ENCODE measurements at places on chromosomes 5 and 9. TPM values are rescaled to one million over a fixed set of nuclear protein-coding genes. Genes with fewer than 3 reads are reported as not detected.

GRCh38 chr5:163659568-163659902 is 154.1 kb downstream of the MAT2B start:
- no peak for DNase-seq

- DNase-seq, result no peak
Measured at GRCh38 chr5:172791726-172792445, 20.9 kb upstream of the DUSP1 start.

FLT4 gene
- 0.25 TPM for total RNA-seq

DNA sequence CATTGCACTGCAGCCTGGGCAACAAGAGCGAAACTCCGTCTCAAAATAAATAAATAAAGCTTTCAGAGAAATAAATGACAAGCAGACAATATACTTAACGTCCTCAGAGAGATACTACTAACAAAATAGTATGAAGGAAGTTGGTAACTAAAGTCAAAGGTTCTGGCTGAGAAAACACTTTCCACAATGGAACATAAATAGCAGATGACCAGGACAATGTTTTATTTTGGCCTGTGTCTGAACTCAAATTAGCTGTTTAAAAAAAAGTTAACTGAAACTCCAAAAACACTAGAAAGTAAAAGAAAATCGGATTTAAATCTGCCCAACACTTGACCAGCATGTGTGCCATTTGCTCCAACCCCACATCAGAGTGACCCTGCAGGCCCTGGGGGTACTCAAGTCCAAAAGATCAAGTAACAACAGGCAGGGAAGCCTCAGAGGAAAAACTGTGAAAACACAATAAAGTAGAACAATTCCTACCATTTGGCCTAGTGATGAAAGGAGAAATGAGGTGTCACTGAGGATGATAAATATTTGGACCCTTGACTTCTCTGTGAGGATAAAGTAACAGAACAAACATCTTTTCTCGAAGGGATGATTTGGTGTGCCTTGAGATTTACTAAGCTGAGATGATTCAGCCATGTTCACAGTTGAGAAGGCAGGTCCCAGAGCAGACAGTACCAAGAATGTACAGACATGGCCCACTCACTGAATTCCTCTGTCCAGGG is 47.7 kb downstream of the LHFPL2 start:
- DNase-seq, result no peak

GRCh38 chr5:126516133-126516532 is 78.9 kb downstream of the ALDH7A1 start:
- no peak for DNase-seq

DNA sequence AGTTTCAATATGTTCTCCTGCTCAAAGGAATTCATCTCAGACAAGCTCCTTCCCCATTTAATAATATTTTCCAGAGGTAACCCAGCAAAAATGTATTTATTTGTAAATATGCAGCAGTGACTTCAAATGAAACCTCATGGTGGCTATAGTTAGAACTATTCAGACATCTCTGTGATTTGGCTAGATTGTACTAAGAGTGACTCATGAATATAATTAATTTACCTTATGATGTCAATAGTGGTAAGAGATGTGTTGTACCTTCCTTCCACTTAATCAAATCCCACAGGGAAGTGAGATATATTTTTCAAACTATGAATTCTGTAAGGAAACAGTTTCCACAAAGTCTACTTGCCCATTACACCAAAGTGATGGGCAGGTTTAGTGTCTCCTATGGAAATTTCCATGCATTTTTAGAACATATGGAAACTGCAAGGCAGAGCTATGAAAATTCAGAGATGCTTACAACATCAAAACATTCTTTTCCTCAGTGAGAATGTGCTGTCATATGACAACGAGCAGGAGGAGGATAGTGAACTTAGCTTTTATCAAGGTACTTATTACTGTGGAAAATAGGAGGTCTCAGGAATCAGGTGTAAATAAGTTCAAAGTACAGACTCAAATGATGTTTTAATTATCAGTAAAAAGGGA is 34.0 kb upstream of the SPDL1 start:
- no peak for DNase-seq

TMEM174 gene
- not detected for total RNA-seq

PCDHB2 gene
- total RNA-seq, result not detected

KIF4B gene
- not detected for total RNA-seq

DNA sequence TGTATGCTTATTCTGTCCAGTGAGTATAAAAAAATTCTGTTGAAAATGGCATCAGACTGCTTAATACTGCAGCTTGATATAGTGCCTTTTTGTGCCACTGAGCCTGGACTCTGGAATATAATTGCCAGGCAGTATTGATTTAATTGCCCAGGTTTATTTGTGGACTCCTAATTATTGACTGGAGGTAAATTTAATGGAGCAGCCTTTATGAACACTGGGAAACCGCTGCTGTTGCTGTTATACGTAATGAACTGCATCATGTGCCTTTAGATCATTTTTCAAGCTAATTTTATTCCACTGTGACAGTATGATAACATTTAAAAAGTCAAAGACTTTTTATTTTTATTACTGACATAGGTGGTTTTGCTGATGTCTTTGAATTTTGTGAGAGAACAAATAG is 90.2 kb upstream of the SH3GL2 start:
- no peak for DNase-seq

DNA sequence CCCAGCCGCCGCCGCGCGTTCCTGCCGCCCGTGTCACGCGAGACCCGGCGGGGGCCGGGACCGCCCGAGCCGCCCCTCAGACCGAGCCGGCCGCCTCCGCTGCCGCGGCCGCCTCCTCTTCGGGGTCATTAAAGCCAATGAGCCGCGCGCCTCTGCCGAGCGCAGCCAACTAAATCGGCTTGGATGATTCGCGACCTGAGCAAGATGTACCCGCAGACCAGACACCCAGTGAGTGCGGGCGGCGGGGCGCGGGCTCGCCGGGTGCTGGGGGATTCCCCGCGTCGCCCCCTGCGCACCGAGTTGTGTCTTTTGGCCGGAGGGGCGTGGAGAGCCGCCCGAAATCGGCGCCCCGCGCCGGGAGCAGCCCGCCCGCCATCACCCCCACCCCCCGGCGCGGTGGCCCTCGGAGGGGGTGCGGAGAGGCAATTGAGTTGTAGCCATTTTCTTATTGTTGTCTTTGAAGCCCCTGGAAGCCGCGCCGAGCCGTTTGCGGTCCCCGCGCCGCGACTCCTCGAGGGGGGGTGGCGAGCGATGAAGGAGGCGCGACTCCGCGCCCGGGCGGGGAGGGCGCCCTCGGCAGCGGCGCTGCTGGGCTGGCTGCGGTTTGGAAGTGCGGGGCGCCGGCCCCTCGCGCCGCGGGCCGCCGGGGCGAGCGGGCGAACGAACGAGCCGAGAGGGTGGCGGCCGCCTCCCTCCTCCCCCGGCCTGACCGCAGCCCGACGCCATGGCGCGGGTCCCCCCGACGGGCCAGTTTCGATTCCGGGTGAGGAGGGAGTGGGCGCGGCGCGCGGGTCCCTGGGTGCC is 1.0 kb downstream of the TLE4 start:
- peak; percentile 65 for DNase-seq

- DNase-seq, result no peak
Measured at GRCh38 chr9:14823800-14824199, 86.4 kb downstream of the FREM1 start.

GRCh38 chr5:42824347-42824976 is 12.8 kb upstream of the SELENOP start:
- DNase-seq, result no peak

DNA sequence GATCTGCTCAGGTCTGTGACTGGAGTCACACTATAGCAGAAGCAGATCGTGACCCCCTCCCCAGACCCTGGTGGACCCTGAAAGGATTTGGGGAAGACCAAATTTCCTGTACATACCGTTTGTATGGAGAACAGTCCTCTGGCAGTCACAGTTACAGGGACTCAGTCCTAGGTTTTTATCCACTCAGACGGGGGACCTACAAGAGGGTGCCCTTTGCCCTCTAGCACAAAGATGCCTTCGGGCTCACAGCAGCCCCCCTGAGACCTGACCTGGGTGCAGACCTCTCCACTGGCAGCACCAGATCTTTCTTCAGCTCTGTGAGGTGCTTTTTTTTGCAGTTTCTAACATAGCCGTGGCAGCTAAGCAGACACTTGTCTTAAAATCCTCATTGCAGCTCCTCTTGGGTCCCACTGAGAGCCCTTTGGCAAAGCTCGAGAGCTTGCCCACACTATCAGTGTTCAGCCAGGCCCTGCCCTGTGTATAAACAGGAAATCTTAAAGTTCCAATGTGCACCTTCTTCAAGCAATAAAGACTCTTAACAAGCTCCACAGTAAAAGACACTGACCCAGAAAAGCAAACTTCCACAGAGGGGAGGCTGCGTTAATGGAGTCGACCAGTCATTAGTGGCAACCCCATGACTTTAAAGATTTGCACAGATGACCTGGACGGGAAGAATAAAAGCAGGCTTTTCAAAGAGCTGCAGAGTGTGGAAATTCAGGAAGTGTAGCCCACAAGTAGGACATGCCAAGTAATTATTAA is 71.8 kb upstream of the LHFPL2 start:
- DNase-seq, result no peak

C5orf58 gene
- total RNA-seq, result not detected

DNA sequence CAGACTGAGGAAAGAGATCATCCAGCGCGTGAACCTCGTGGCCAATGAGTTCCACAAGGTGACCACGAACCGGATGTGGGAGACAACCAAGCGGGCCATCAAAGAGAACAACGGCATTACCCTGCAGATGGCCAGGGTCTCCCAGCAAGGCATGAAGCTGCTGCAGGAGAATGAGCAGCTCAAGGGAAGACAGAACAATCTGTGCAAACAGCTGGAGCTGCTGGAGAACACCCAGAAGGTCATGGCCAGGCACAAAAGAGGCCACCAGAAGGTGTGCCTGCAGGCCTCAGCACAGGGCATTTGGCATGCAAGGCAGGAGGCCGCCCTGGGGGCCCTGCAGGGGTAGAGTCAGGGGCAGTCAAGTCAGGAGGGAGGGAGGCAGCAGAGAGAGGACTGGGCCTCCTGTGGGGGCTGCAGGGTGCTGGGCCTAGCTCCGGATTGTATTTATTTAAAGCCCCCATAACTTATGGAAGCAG is 4.2 kb downstream of the PTRH1 start:
- peak; percentile 29 for DNase-seq

UBTD2 gene
- 10.3 TPM for total RNA-seq

OR1L1 gene
- not detected for total RNA-seq

DNA sequence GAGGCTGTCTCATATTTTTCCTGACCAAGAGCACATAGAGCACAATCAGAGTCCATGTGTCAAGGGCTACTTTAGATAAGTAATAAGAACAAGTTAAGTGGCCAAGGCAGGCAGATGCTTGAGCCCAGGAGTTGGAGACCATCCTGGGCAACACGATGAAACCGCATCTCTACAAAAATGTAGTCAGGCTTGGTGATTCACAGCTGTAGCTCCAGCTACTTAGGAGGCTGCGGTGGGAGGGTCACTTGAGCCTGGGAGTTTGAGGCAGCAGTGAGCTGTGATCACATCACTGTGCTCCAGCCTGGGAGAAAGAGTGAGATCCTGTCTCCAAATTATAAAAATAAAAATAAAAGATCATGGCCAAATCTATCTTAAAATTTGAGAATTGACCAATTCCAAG is 767.9 kb upstream of the CTNND2 start:
- no peak for DNase-seq

SWI5 gene
- 8.8 TPM for total RNA-seq

ELOVL7 gene
- total RNA-seq, result 0.99 TPM

- peak; percentile 45 for DNase-seq
Measured at GRCh38 chr5:108747774-108748400, at the start of gene FER. TSS of gene FER (plus strand) at chr5:108747897. CDS start at chr5:108798183, 50,286 bp downstream.

DNA sequence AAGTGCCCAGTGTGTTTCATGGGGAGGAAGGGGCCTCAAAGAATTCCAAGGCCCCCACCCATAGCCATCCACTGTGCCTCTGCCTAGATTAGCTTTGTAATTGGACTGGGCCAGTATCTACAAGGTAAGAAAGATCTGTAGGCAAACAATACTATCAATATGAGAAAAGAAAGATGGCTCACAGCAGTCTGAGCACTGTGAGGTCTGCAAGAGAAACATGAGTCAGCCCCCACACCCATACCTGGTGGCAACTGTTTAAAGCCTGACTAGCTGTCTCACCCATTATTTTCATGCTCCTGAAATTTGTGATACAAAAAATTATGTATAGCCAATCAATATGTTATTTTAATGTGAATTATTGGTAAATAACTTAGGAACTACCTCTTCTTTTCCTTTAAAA is 10.0 kb upstream of the ZNF483 start:
- no peak for DNase-seq

ARSK gene
- 5.1 TPM for total RNA-seq

PCDHB15 gene
- not detected for total RNA-seq

- no peak for DNase-seq
Measured at GRCh38 chr5:94849324-94849723, 230.9 kb downstream of the SLF1 start.
